ENCODE measurements at places on chromosomes 12 and 14.
A peak's percentile ranks its signal among the peaks of the same experiment; 100 is the strongest.

GRCh38 chr12:45284096-45284901 is 68.4 kb downstream of the ANO6 start:
- peak; percentile 85 for DNase-seq

- no peak for DNase-seq
Observed at GRCh38 chr12:69512820-69513219, 42.6 kb downstream of the FRS2 start.

GRCh38 chr12:26795910-26796309 is 37.1 kb downstream of the ITPR2 start:
- DNase-seq = no peak

DNA sequence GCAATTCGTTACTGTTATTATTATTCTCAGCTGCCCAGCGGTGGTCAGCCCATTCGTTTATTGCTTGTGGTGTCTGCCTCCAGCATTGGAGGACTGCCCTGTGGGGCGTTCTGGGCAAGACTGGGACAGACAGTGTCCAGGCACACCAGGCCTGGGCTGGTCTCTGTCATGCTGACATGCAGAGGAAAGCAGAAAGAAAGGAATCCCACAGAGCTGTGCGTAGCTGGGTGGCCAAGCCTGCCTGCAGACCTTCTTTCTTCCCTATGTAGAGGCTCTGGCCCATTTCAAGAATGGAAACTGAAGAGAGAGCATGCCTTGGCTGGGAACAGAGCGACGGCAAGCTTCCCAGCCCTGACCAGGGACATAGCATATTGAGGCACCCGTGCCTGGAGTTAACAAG is 525.3 kb upstream of the TBX3 start:
- DNase-seq = no peak

GRCh38 chr14:93533437-93533836 is 102.7 kb downstream of the UNC79 start:
- DNase-seq = no peak

- peak; percentile 69 for DNase-seq
Observed at GRCh38 chr14:61355892-61356325, 34.5 kb downstream of the PRKCH start.

DNA sequence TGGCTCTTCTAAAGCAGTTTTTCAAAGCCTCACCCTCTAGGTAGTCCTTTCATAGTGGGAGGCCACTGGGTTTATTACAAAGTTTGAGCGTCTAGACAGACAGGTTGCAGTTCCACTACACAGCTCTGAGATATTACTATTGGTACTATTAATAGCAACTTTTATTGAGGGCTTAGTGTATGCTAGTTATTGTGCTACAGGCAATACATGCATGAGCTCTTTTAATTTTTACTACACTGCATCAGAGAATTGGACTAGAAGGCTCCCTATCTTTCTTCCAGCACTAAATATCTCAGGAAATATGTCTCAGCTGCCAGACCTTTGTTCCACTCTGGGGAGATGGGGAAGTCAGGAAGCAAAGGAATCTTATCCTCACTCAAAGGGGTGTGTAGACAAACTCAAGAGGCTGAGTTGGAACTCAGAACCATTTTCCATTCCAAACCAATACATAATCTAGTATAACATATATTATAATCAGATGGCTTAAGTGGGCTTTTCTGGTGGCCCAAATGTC is 161.8 kb upstream of the SLC38A2 start:
- DNase-seq = no peak

- no peak for DNase-seq
Observed at GRCh38 chr14:89296281-89296745, 120.7 kb downstream of the FOXN3 start.

All from brain microvascular endothelial cell (primary cell).